ENCODE measurements at places on chromosomes 16 and 17.
A peak's percentile ranks its signal among the peaks of the same experiment; 100 is the strongest.

- DNase-seq, result no peak
Measured at GRCh38 chr16:10206215-10206614, 24.0 kb upstream of the GRIN2A start.

- DNase-seq, result peak; percentile 41
Measured at GRCh38 chr17:751269-752001, 629 bp downstream of the GEMIN4 start.

DNA sequence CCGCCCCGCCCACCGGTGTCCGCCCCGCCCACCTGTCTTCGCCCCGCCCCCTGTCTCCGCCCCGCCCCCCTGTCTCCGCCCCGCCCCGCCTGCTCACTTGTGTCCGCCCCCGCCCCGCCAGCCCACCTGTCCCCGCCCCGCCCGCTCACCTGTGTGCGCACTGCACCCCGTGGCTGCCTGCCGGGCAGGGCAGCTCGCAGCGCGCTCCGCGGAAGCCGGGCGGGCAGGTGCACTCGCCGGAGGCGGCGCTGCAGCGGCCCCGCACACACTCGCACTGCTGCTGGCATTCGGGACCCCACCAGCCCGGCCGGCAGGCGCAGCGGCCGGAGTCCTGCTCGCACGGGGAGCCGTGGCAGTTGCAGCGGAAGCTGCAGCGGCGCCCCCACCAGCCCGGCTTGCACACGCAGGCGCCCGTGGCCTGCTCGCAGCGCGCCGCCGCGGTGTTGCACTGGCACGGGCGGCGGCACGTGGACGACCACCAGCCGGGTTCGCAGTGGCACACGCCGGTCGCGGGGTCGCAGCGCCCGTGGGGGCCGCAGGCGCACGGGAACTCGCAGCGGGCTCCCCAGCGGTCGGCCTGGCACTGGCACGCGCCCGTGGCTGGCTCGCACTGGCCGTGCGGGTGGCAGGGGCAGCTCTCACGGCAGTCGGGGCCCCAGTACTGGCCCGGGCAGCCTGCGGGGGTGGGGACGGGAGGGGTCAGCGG lies 2.1 kb downstream of the SCARF1 start:
- peak; percentile 59 for DNase-seq

DNA sequence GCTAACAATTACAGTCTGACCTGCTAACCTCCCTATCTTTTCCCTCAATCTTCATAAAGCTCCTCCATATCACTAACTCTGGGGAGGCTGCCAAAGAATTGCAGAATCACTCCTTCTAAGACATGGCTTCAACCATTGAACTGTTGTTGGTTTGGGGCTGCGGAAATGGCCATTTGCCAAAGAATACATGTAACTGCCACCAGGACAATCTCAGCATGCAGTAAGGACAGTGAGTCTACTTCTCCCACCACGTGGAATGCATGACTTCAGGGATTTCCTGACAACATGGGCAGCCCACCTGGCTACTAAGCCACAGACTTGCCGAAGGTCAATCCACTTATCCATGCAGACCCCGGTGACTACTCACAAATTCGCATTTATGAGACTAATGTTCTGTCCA lies 104.3 kb upstream of the NUDT7 start:
- DNase-seq, result no peak

- DNase-seq, result no peak
Measured at GRCh38 chr17:32331243-32332040, 10.5 kb downstream of the C17orf75 start.

DNA sequence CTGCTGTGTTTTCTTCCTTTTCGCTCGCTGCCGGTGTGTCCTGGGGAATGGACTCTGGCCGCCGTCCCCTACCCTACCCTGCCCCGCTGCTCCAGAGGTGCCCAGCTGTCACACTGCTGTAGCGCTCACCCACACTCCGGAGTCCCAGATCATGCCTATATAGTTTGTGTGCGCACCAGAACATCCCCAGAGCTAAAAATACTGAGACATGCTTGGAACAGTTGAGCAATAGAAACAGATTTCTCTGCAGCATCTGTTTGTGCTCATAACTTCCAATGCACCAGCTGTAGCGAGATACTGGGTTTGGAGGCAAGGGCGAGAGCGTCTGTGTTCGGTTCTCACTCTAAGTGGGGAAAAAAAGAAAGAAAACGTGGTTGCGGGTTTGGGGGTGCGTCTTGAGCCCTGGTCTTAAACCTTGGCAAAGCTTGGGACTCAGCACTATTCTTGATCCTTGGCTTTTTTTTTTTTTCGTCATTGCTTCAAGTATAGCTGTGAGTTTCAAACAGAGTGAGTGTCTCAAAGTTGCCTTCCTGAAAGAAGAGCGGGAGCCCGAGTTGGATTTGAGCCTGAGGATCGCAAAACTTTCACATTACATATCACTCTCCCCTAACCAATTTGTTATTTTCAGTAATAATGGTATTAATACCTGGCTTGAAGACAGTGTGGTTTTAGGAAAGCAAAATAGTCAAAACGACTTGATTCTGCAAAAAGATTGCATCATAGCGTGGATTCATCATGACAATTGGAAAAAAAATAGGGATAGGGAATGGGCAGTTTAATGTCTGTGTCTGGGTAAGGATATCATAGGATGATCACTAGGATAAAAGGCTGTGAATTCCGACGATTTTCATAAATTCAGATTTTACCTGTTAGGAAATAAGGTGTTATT lies 621 bp downstream of the KCNJ2 start:
- no peak for DNase-seq

GRCh38 chr16:22098405-22099255 lies 6.3 kb downstream of the VWA3A start:
- no peak for DNase-seq

GRCh38 chr17:29172589-29172988 lies 7.6 kb downstream of the MYO18A start:
- DNase-seq, result no peak

DNA sequence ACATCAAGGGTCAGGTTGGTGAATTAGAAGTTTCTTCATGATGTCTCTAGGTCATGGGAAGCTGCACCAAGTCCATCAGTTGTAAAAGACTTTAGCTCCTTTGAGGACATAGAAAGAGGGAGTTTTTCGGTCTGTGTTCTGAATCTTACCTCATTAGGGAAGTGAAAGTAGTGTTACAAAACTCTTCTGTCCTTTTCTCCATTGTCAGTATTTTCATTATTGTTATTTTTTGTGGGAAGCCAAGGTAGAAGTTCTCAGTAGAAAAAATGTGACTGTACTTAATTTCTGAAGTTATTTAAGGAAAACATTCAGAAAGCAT lies 24.2 kb downstream of the MAP3K3 start:
- no peak for DNase-seq

DNA sequence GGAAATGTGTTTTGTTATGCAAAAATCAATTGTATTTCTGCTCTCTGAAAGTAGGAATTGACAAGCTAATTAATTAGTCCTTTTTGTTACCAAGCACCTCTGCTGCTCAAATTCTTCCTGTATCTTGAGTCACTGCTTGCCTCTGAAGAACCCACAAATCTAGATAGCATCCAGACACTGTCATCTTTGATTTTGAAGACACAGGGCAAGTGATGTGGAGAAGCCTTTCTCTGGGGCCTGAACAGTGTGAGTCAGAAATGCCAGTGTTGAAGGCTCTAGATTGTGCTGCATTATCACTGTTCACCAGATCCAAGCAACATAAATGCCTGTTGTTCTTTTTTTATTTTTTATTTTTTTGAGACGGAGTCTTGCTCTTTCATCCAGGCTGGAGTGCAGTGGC lies 10.9 kb upstream of the ST6GALNAC1 start:
- no peak for DNase-seq

DNA sequence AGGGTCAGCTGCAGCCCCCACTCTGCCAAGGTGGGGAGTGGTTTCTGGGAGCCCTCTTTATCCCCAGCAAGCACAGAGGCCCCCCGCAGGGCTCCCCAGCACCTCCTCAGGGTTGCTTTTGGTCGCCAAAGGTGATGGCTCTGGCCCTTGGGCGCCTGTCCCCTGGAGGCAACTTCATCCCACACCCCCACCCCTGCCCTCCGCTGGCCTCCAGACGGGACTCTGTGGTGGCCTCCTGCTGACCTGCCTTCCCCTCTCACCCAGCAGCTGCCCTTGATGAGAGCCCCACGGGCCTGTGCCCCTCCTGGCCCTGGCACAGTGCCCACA lies 7.8 kb upstream of the RHOT2 start:
- no peak for DNase-seq

GRCh38 chr17:29115961-29116803 lies 64.0 kb downstream of the MYO18A start:
- DNase-seq, result no peak

DNA sequence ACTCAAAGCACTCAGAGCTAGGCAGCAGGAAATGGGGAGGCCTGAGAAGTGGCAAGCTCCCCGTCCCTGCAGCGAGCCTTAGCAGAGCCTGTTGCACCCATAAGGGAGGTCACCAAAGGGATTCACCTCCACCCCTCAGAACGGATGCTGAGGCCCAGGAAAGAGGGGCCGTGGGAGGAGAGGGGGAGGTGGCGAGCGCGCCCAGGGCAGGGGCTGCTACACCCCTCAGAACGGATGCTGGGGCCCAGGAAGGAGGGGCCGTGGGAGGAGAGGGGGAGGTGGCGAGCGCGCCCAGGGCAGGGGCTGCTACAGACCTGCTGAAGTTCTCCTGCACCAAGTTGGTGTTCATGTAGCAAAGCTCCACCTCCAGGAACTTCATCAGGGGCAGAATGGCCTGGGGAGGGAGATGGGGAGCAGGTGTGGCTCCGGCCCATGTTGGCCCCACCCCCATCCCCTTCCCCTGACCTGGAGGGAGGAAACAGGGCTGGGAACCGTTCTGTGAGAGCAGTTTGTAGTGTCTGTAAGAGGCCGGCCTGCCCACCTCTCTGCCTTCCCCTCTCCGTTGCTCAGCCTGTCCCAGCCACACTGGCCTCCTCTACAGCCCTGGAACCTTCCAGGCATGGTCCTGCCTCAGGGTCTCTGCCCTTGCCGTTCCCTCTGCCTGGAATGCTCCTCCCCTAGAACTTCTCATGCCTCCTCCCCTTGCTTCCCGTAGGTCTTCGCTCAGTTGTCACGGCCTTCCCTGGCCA lies 11.4 kb downstream of the UNC13D start:
- no peak for DNase-seq

DNA sequence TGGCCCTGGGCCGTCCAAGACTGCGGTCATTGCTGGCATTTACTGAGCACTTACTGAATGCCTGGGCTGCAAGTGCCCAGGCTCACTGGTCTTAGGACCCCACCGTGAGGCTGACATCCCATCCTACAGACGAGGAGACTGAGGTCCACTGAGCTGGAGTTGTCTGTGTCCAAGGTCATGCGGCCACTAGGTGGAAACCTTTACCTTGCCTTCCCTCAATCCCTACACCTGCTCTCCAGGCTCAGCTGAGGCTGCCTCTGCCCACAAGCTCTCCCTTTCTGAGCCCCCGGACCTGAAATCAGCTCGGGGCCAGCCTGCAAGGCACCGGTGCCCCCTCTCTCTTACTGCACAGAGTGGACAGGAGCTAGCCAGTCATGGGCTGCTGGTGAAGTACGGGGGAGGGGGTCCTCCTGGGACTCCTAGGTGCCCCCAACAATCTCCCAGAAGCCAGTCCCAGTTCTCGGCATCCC lies 1.5 kb downstream of the CASKIN1 start:
- no peak for DNase-seq

DNA sequence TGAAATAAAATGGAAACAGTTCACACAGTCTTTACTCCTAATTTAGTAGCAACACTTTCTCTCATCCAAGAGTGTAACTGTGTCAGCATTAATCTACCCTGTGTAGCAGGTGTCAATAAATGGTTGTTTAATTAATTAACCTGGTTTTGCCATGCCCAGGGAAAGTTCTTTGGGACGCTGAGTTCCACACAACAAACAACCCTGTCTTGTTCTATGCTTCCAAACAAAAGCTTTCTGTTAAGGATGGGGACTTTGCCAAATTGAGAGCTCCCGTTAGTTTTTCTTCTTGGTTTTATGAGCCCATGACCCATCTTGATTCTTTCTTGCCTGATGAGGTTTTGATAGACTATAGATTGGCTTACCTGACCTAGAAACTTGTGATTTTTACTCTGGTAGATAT lies 530.1 kb downstream of the KCNJ2 start:
- DNase-seq, result no peak

- no peak for DNase-seq
Measured at GRCh38 chr17:37067555-37068111, 118.9 kb downstream of the AATF start.

DNA sequence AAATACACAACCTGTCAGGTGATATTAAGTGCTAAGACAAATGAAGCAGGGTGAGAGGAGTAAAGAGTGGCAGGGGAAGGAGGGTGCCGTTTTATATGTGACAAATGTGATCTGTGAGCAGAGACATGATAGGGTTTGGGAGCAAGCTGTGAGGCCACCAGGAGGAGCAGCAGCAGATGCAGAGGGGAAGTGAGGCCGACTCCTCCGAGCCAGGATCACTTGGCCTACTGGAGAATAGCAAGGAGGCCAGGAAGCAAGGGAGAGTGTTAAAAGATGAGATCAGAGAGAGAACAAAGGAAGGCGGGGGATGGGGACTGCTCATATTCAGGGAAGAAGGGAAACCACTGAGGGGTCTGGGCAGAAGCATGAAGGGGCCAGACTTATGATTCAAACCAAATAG lies 129.4 kb downstream of the TANGO6 start:
- DNase-seq, result no peak

DNA sequence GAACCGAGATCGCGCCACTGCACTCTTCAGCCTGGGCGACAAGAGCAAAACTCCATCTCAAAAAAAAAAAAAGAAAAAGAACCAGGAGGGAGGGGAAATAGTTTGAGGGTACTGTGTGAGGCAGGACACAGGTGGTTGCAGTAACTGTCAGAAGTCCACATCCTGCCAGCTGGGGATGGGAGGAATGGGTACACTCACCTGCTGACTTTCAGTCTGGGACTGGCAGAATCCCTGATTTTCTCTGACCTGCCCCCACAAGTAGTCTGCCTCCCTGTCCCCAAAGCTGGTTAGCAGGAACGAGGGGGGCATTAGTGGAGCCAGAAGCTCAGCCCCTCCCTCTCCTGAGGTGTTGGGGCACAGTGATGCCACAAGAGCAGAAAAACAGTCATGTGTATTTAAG lies 7.1 kb upstream of the ARL5C start:
- no peak for DNase-seq

DNA sequence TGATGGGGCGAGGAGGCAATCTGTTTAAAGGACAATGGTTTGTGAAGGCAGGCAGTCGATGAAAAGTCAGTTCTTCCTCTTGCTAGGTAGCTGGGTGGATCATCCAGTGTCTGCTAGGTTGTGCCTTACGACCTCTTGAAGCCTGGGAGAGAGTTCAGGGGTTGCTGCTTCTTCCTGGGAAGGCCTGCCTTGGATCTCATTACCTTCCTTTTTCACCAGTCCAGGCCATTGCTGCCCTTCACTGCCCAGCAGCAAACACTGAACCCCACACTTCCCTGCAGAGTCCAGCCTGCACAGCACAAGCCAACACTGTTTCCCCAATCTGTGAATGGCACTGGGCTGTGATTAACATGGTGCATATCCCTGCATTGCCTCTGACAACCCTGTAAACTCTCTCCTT lies 24.7 kb downstream of the HS3ST2 start:
- DNase-seq, result no peak
